ENCODE measurements at places on chromosomes 1 and 21.

GRCh38 chr1:98906809-98907208 is 97.9 kb downstream of the PLPPR5 start:
- DNase-seq = no peak

DNA sequence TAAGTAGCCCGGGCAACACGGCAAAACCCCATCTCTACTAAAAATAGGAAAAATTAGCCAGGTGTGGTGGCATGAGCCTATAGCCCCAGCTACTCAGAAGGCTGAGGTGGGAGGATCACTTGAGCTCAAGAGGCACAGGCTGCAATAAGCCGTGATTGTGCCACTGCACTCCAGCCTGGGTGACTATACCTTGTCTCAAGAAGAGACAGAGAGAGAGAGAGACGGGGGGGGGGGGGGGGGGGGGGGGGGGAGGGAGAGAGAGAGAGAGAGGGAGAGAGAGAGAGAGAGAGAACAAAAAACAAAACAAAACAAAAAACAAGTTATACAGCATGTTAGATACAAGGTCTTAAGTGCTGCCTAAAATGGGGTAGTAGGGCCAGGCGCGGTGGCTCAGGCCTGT is 77.8 kb upstream of the ZNF281 start:
- DNase-seq = no peak

DNA sequence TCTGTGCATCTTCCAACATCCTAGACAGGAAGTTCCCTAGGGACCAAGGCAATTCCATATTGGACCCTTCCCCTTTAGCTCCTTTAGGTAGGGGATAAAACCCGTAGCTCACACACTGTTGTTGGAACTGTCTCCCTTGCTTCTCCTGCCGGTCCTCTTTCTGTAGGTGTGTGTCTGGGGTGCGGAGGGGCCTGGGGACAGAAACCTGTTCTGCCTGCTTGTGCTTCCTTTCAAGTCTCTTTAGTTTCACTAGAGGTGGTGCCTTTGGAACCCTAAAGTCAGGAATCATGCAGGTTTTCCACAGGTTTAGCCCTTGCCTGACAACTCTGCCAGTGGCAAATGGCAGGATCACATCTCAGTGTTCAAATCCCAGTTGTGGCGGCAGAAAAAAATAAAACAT is 74.6 kb upstream of the PTGFRN start:
- no peak for DNase-seq

- no peak for DNase-seq
These were observed 68.8 kb downstream of the GRIK3 start for GRCh38 chr1:36965275-36966159.

DNA sequence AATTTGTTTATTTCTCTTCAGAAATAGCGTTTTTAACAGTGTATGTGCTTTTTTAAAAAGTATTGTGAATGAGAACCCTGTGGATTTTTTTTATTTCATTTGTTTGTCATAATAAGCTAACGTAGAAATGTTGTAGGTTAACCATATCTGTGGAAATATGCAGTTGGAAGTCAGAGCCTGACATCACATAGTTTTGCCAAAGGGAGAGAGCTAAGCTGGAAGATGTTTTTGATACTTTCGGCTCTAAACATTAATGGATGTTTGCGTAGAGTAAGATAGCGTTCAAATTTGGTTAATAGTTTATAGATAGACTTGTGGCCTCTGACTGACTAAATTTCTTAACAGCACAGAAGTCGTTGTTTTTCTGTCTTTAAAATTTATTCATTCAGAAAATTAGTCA is 47.4 kb upstream of the ANGPTL1 start:
- no peak for DNase-seq

DNA sequence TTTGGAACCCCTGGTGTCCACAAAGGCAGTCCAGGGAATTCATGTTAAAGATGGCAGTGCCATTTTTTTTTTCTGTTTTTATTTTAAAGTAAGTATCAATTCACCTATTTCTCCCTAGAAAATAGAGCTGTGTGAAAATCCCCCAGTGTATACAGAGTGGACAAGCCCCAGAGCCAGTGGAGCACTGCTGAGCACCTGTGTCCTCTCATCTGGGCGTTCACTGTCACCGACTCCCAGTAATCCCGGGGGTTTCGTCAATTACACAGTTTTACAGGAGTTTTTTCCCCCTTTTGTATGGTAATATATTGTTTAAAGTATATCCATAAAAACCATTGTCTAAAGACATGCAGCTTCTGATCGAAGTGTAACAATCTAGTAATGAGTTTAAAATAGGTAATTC is 175.8 kb downstream of the SDCCAG8 start:
- DNase-seq = no peak

DNA sequence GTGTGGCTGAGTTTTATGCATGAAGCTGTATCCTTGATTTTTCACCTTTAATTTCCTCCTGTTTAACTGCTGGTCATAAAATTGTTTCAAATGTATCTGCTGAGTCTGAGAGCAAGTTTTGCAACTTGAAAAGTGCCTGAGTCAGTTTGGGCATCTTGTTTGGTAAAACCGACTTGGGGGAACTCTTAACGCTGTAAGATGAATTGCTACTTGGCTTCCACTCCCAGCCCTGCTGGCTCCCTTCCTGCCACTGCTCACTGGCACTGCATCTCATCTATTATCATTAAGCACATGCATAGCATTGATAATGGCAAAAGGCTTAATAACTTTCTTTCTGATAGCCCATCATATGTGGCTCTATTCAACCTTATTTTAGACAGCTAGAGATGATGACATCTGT is 35.7 kb upstream of the FAM78B start:
- no peak for DNase-seq

DNA sequence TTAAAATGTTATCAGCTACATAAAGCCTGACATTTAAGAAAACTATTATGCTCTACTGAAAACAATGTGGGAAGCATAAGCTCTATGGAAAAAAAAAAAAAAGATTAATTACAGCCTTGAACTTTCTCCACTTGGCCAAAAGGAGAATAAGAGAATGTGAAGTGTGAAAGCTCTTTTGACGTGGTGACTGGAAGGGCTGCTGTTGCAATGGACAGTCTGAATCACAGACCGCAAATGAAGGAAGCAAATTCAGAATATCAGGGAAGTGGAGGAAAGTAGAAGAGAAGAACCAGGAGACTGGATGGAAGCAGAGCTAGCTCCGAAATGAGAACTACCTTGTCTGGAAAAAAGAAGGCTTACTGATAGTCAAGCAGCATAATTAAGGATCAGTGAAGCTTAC is 106.8 kb downstream of the AK5 start:
- no peak for DNase-seq

DNA sequence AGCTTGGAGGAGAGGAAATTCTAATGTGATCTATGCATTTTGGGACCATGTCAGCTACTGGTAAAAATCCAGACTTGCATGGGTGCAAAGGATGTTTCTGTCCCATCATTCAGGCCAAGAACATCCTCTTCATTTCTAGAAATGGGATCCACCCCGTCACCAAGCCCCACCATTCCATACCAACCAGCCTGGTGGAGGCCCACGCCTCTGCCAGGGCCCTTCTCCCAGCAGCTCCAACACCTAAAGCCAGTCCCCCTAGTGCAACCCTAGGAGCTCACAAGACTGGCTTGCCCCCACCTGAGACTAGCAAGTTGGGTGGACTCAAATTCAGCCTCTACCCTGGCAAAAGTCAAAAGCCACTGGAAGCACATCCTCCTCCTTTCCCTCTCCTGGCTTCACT is 1.9 kb downstream of the ARHGEF11 start:
- no peak for DNase-seq

DNA sequence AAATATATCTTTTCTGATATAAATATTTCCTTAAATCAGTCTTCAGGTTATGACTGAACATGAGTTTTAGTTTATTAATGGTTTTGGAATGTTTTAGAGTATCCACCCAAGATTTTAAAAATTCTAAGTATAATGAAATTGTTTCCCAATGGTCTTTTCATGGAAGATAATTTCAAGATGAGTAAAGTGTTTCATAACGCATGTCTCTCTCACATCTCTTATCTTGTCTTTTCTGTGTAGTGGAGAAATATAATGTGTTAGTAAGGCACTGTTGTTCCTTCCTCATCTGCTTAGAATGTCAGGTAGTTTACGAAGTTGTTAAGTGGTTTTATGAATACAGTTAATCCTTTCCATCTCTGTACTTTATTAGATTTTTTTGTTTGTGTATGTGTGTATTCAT is 49.6 kb downstream of the PLA2G4A start:
- no peak for DNase-seq

DNA sequence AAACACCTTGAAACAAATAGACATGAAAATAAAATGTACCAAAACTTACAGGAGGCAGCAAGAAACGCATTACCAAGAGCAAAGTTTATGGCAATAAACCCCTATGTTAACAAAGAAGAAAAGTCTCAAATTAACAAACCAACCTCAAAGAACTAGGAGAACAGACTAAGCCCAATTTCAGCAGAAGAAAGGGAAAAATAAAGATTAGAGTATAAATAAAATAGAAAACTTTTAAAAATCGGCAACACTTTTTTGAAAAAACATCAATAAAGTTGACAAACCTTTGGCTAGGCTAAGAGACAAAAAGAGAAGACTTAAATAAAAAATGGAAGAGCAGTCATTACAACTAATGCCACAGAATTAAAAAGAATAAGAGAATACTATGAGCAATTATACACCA is 42.7 kb downstream of the SLC30A10 start:
- no peak for DNase-seq

DNA sequence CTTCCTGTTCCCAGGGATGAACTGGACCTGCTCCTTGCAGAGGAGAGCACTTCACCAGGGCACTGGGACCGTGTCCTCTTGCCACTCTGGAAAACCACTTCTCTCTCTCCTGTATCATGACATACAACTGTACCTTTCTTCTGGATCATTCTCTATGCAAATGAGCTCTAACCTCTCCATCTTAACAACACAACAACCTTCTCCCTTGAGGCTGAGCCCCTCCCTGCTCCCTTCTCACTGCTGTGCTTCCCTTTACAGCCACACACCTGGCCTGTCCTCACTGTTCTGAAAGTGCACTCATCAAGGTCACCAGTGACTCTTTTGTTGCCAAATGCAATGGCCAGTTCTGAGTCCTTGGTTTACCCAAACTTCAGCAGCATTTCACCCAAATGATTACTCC is 54.5 kb upstream of the MRPS6 start:
- DNase-seq = no peak

GRCh38 chr1:3577711-3578432 is 33.4 kb downstream of the MEGF6 start:
- no peak for DNase-seq

- no peak for DNase-seq
These were observed 371.8 kb downstream of the HHAT start for GRCh38 chr1:210700511-210700910.

DNA sequence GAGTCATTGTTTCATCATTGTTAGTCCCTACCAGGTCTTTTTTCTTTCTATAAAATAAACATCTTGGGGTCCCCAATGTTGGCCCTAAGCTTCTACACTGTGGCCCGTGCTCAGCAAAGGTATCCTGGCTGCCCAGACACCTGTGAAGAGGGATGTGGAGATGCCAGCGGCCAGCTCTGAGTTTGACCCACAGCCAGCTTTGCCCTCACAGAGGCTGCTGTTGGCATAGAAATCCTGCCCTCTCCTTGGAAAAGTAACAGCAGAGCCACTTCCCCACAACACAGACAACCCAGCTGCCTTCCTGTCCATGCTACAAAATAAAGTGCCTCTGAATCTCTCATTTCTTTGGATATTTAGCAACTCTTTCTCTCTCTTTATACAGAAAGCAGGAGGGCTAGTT is 6.0 kb downstream of the TRIM62 start:
- no peak for DNase-seq

DNA sequence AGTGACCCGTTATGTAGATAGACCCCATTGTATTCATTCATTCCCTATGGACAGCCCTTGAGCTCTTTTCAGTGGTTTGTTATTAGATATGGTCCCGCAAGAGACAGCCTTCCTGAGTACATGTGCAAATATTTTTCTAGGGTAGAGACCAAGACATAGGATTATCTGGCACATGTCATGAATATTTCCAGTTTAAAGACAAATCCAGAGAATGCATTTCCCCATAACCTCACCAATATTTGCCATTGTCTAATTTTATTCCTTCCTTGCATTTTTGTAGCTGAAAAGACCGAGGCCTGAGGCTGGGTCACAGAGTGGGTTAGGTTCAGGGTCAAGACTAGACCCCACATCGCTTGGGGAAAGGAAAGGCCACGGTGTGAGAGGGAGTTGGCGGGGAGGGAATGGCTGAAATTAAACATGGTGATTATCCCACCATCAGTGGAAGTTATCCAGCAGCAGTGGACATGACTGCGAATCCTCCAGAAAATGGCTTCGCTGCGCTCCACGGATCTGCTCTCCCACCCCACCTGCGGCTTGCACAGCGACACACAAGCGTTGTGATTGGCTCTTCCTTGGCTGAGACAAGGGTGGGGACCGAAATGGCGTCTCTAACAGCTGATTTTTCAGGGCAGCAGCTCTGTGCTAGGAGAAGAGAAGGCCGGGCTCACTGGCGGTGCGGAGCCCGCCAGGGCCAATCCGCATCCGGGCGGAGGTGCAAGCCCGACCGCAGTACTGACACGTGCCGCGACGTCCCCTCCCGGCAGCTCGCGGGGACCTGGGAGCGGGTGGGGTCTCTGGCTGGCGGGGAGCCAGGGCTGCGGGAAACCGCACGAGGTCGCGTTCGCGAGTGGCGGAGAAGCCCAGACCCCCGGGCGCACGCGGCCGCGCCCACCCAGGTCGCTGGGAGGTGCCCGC is 16.1 kb upstream of the STMN1 start:
- peak; percentile 40 for DNase-seq

- DNase-seq = no peak
These were observed 924.0 kb downstream of the LTN1 start for GRCh38 chr21:28068455-28069358.

GRCh38 chr21:41703857-41704501 is 62.9 kb downstream of the RIPK4 start:
- no peak for DNase-seq

- no peak for DNase-seq
These were observed 7.1 kb downstream of the FAM89A start for GRCh38 chr1:231032963-231033362.

DNA sequence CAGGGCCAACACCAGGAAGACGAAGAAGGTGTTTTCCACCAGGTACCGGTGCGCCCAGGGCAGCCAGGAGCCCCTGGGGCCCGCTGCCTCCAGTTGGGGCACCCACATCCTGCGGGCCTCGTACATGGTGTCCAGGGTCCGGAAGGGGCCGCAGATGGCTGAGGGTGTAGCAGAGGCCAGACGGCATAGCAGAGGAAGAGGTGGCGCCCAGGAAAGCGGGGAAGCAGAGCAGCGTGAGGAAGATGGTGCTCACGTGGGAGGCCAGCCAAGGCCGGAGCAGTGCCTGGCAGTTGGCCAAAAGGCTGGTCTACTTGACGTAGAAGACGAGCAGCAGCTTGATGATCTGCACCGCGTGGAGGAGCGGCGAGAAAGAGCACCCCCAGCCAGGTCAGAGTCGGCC is 40.4 kb downstream of the ZNF691 start:
- DNase-seq = no peak

DNA sequence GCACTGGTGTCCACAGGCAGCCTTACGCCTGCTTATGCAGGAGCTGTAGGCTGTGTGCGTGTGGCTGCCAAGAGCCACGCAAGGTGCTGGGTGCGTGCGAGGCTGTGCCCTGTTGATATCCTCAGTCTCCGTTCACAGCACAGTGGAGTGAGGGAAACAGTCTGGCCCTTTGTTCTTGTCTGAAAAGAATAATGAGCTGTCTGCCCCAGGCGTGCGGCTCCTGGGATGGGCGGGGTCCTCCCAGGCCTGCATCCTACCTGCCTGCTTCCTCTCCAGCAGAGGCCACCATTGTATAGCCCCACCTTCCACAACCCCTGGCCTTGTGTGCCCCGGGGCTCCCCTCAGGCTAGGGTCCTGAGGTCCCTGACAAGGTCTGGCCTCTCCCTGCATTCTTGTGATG is 47.0 kb upstream of the KDM4A start:
- no peak for DNase-seq

- no peak for DNase-seq
These were observed 148.5 kb downstream of the GDAP2 start for GRCh38 chr1:117780687-117781475.
